Activated T-helper 9 cell treated with anti-CD3 and anti-CD28 coated beads, Interleukin-2, amount 50 U/mL, for 16 hours (primary cell): ENCODE measurements at places on chromosomes 4 and X.

- DNase-seq, result no peak
Measured at GRCh38 chr4:16627999-16628398, 270.4 kb downstream of the LDB2 start.

DNA sequence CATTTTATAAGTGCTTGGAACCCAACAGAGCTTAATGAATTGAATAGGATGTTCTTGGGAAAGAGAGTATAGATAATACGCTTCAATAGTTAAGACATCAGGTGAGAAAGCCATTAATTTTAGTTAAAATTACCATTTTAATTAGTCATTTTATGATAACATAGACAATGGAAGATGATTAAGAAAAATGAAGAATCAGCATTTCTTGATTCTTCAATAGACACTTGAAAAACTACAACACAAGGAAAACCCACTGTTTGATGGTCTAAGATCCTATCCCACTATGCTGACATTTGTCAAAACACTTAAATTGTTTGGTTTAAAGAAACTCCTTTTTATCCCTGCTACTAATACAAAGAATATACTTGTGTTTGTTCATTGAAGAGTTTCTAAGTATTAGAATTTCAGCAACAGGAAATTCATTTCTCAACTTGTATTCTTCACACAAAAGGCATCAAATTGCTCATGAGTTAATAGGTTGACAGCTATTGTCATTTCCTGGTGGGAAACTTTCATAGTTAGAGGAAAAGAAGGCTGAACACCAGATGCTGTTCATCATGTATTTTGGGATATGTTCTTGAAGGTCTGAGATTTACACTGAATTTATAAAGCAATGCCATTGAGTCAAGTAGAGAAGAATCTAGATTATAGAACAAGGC lies 9.6 kb upstream of the CXCL2 start:
- no peak for DNase-seq

DNA sequence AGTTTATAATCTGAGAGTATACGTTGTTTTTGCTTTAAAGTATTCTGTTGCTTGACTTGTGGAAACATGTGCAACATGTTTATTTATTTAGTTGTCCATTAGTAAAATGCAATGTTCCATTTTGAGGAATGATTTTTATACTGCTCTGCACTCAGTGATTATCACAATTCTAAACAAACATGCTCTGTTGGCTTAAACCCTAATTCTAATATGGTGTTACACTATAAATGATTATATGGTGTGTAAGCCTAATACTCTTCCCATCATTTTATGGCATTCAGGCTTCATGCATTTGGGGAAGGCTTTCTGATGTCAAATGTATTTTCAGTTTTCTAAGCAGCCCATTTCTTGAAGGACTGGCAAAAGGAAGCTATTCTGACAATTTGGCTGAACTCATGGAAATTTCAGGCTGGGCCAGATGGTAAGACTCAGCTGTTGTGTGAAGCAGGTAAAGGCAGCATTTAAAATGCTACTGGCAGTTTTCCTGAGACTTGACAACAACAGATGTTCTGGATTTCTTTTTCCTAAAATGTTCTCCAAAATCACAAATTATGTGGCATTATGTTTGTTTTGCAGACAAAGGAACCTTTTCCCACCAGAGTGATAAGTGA lies 336.7 kb upstream of the GNPDA2 start:
- DNase-seq, result no peak

DNA sequence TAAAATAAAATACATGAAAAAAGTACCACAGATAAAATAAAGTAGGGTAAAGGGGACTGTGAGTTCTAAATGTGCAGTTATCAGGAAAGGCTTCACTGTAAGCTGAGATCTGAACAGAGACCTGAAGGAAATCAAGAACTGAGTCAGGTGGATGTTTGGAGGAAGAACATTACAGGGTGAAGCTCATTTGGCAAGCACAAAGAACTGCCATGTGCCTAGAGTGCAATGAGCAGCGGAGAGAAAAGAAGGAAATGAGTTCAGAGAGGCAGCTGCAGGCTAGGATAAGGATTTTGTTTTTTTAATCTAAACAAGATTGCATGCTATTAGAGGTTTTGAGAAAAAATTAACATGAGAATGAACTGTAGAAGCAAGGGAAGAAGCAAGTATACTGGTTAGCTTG lies 373.1 kb downstream of the STPG2 start:
- DNase-seq, result no peak

DNA sequence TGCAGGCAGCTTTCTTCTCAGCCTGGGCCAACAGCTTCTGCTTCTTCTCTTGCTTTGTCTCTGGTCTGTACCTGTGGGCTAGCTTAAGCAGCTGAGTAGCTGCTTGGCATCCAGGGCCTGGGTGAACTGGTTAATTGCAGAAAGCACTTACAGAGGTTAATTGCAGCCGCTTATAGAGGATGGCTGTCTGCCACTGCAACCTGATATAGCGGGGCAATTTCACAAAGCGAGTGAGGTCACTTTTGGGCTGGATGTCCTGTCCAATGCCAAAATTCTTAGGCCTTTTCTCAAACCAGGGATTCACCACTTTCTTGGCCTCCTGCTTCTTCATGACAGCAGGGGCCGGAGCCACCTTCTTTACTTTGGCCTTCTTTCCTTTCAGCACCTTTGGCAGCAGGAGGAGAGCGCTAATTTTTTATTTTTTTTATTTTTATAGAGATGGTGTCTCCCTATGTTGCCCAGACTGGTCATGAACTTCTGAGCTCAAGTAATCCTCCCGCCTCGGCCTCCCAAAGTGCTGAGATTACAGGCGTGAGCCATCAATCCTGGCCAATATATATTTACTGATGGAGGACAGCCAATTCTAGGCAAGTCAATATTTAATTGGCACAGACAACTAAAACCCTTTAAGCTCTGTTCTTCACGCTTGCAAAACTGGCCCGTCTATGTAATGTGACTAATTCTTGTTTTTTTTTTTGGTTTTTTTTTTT lies 61.0 kb downstream of the ENOPH1 start:
- no peak for DNase-seq
